ENCODE measurements at places on chromosomes 2 and 18. TPM values are rescaled to one million over a fixed set of nuclear protein-coding genes. Genes with fewer than 3 reads are reported as not detected.

UGT1A6 gene
- total RNA-seq = not detected

ARMC9 gene
- 3.9 TPM for total RNA-seq

RESP18 gene
- total RNA-seq = not detected

TNFRSF11A gene
- 2.7 TPM for total RNA-seq
